Activated T-cell treated with anti-CD3 and anti-CD28 coated beads, Interleukin-2, amount 50 U/mL, for 4 hours (primary cell): ENCODE measurements at places on chromosomes 2 and 18.

DNA sequence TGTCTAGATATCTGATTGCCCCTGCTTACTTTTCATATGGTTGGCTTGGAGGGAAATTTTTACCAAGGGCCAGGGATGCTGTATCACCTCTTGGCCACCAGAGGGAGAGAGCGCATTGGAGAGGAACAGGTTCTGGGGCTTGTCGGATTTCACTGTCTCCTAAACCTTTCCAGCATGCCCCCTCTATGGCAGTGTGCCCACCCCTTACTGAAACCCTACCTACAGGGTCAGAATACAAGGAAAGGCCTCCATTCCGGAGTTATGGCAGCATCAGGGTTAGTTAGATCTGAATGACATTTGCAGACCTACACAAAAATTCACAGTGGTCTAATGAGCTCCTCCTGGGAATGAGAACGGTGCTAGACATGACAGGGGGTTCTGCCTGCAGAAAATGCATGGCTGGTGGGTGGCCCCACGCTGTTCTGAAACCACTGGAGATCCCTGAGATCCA, 5.8 kb downstream of the SLC14A2 start:
- DNase-seq, result peak; percentile 26

DNA sequence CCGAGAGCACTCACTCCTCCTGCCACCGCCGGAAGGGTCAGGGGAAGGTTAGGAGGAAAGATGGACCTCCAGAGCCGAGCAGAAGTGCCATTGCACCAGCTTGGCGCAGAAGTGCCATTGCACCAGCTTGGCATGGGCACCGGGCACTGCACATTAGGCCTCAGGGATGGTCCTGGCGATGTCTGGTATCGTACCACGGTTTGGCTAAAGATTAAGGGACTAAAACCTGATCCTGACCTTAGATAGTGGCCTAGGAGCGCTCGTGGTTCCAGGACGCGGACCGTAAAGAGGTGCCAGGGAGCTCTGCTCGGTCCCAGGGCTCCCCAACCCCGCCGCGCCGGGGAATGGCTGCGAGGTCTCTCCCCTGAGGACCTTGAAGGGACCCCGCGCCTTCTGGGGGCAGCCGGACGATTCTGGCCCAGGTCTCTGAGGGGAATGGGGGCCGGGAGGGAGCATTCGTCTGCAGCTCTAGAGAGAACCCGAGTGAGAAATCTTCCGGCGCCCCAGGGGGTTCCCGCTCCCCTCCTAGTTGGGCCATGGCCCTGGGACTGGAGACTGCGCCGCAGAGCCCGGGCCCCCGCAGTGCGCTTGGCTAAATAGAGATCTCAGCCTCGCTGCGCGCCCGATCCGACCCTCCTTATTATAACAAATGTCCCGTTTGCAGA, 1.8 kb downstream of the PAX8 start:
- no peak for DNase-seq

DNA sequence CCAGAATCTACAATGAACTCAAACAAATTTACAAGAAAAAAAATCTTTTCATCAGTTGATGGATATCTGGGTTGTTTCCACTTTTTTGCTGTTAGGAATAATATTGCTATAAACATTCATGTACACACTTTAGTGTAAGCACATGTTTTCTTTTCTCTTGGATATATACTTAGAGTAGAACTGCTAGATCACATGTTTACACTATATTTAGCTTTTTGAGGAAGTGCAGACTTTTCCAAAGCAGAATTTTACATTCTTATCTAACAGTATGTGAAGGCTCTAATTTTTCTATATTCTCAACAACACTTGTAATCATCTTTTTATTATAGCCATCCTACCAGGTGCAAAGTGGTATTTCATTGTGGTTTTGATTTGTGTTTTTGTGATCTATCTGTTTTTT, 103.6 kb upstream of the RMP24 start:
- no peak for DNase-seq

DNA sequence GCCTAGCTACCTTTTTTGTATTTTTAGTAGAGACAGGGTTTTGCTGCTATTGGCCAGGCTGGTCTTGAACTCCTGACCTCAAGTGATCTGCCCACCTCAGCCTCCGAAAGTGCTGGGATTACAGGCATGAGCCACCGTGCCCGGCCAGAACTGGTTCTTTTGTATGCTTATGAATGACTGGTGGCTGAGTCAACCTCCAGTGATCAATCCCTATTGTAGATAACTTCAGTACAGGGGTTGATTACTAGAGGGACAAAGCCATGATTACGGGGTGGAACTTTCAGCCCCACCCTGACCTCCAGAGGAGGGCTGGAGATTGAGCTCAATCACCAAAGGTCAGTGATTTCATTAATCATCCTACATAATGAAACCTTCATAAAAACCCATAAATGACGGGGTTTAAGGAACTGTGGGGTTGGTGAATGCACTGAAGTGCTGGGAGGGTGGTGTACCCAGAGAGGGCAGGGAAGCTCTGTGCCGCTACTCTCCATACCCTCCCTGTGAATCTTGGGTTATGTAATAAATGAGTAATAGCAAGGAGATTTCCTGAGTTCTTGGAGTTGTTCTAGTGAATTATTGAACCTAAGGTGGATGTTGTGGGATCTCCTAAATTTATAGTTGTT, 281.8 kb upstream of the CXCR4 start:
- no peak for DNase-seq

DNA sequence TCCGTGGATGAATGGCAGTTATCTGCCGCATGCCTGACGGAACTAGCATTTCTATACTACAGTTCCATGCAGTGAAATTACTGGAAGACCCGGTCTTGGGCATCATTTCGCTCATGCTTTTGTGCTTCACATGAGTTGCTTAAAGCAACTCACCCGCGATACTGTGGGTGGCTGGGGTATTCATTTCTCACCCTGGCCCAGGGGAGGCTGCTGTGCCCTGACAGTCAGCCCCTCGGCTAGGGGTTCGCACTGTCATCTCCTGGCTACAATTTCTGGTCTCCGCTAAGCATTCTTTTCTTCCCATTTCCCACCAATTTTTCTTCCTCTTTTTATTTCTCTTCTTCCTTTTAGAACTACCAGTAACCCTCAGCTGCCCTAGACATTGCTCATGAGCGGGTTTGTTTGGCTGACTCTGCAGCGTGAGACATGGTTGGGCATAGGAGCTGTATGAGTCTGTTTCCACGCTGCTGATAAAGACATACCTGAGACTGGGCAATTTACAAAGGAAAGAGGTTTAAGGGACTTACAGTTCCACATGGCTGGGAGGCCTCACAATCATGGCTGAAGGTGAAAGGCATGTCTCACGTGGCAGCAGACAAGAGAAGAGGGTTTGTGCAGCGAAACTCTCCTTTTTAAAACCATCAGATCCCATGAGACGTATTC, 16.5 kb upstream of the CNDP2 start:
- no peak for DNase-seq

DNA sequence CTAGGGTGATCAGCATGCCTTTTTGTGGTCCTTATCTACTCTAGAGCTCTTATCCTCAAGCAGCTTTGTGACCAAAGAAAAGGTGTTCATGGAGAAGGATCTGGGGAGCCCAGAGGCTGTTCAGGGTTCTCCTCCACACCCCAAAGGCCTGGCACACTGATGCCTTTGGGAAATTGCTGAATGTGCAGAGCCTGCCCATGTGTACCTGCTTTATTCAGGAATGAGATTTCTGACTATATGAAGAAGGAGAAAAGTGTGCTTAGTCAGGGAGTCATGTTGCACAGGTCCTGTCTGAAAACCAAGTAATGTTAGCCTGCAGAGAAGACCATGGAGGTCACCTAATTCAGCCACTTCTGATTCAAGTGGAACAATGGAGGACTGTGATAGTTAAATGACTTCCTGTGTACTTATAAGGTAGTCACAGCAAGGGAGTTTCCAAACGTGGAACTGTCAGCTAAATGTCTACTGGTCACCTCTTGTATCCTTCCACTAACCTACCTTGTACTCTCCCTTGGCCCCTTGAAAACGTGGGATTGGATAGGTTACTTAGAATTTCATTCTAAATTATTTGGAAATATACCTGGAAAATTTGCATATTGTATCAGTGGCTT, 81.3 kb downstream of the LIMS1 start:
- DNase-seq, result no peak

DNA sequence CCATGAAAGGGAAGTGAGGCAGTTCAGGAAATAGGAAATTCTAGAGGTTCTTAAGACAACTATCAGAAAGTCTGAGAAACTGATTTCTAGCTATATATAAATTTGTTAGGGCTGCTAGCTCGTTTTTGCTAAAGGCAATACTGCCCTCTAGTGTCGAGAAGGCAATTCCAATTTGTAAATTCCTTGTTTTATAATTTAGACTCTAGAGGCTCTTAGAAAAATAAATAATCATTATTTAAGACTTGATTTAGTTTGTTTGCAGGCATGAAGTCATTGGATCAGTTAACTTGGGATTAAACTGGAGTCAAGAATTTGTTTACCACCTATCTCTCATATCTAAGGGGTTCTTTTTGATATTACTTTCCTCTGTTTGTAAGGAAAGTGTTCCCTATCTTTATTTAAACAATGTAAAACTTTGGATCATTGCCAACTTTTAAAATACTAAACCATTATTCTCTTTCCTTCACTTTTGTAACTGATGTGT, 66.2 kb downstream of the ACVR2A start:
- peak; percentile 6 for DNase-seq

DNA sequence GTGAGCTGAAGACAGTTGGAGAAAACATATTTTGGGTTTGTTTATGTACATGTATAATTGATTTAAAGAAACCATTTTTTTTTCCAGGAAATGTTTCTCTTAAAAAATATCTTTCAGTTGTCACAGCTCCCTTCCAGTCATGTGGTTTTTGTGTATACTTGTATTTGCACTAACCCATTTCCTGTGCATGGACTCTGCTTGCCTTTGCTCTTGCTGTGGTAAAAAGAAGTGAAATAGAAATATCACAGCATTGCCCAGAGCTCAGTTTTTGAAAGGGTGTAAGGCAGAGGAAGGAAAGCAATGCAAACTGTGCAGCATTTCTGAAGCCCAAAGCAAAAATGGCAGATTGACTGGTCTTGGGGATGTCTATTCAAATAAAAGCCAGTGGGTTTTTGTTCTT, 10.4 kb upstream of the DOCK10 start:
- no peak for DNase-seq

GRCh38 chr2:70360661-70361270, 58.9 kb upstream of the FAM136A start:
- DNase-seq, result no peak

GRCh38 chr2:122639176-122639575, 883.7 kb downstream of the TSN start:
- no peak for DNase-seq

DNA sequence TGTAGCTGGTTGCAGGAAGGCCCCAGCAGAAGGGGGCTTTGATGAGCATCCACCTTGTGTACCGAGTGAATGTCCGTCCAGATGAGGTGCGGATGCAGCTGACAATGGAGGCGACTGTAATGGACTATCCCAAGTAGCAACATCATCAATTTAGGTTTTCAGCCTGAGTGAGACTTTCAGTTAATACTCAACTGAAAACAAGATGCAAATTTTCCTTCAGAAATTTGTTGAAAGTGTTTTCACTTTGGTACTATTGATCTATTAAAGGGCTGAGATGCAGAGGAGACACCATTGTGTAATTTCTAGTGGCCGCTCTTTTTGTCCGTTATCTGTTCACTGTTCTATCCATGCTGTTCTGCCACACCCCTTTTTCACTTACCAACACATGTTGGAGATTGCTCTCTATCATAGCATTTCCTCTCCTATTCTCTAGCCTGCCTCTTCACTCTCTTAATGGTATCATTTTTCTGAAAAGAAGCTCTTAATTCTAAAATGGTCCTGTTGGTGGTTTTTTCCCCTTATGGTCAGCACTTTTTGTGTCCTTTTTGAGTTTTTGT, 12.0 kb upstream of the CASP8 start:
- no peak for DNase-seq

DNA sequence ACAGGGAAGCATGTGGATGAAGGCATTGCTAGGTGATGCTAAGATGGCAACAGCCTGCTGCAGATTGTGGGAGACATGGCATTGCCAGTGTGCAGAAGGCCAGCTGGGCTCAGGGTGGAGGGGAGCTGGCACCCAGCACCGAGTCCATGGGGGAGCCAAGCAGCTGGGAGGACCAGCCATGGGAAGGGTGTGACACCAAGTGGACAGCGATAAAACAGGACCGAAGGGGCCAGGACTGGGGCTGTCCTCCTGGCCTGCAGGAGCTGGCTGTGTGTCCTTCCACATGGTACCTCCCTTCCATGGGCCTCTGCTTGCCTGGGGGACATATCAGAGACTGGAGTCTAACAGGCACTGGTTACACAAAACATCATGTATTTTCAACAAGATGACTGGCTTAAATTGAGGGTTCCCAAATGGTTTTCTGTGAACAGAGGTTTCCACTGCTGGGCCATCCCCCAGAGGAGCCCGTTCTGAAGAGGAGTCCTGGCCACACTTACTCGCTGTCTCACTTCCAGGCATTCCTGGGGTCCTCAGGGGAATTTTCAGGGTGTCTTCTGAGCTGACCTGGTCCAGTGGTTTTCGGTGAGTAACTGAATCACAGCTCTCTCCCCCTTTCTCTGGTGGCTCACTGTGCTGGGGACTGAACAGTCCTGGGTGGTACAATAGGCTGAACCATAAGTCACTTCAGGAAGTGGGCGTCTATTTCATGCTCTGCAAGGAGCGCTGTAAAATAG, 60.4 kb upstream of the TNP1 start:
- no peak for DNase-seq

- DNase-seq, result no peak
These were observed 67.4 kb downstream of the BCL11A start for GRCh38 chr2:60486067-60486466.

DNA sequence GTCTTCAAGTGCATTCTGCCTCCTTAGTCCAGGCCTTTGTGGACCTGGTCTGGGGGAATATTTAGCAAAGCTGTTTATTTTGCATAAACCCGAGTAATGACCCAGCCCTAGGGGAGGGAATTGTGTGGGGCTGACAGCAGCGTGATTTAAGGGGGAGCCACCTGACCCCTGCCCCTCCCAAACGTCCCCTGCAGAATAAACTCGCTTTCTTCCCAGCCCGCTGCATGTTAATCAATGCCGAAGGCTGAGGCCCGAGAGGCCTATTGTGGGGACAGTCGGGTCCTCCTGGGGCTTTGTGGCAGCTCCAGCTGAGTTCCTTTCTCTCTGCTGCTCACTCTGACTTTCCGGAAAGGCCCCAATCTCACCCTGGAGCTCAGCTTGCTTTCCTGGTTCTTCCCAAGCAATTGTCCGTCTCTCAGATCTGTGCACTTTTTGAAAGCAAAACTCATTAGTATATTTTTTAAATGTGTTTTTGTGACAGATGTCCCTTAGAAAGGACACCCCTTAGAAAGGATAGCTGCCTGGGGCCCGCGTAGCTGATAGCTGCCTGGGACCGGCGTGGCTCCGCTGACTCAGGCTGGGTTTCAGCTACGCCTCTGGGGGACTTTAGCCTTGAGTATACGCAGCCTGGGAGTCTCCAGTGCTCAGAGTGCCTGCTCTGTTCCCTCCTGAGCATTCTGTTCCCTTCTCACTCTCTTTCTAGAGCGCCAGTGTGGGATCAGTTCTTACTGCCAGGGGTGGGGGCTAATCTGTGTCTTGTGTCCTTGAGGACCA, 158.3 kb downstream of the GLI2 start:
- DNase-seq, result no peak

DNA sequence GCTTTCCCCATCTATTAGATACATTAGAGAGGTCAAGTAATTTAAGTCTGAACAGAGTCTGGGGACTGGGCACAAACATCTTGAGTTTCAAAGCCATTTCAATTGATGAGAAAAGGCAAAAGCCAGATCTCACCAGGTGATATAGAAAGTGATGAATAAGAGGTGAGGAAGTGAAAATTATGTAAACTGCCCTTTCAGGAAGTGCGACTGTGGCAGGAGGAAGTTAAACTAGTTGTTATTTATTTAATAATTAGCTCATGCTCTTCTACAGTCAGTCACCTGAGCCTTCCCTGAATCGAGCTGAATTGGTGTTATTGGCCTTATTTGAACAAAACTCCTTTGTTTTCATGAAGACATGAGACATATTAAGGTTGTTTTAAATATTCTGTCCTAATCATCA, 115.1 kb downstream of the CDH20 start:
- no peak for DNase-seq
